ENCODE measurements at places on chromosomes 7 and 10.

- DNase-seq: no peak
Observed at GRCh38 chr7:129719980-129720732, 108.6 kb downstream of the NRF1 start.

- DNase-seq: no peak
Observed at GRCh38 chr7:37193087-37193774, 255.4 kb downstream of the ELMO1 start.

- no peak for DNase-seq
Observed at GRCh38 chr10:23364378-23364777, 19.8 kb upstream of the C10orf67 start.

DNA sequence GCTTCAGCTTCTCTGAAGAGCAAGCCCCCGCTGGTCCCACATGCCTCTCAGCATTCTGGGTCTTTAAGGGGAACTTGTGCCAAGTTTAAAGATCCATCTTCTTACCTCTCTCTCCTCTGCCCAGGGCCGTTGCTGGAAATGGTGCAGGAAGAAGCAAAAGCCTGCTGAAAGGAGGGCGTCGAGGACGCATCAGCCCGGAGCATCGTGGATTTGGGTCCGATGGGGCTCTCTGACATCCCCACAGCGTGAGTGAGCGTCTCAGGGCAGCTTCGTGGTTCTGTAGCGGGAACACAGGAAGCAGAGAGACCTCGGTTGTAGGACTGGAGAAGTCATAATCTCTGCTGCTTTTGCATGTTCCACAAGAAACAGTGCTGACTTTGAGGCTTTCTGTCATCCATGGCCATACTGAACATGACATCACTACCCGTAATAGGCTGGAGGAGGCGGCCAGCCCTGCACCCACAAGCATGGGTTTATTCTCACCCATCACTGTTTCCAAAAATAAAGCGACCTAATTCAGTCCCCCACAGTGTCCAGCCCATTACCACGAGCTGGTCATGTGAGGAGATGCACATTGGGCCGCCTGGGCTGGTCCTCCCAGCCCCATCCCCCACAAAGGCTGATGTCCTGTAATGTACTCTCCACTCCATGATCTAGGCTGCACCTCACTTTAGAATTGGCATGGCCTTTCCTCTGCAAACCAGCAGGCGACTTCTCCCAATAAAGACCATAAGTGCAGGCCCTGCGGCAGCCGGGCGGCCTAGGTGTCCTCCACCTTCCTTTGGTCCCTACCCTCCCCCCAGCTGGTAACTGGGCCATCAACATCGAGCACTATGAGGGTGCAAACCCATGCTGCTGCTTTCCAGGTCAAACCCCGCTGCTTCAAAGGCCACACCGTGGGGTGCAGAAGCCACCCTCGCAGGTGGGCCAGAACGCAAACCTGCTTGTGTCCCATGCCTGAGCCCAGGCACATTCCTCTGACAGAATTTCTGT, 276.9 kb downstream of the TNS3 start:
- no peak for DNase-seq

DNA sequence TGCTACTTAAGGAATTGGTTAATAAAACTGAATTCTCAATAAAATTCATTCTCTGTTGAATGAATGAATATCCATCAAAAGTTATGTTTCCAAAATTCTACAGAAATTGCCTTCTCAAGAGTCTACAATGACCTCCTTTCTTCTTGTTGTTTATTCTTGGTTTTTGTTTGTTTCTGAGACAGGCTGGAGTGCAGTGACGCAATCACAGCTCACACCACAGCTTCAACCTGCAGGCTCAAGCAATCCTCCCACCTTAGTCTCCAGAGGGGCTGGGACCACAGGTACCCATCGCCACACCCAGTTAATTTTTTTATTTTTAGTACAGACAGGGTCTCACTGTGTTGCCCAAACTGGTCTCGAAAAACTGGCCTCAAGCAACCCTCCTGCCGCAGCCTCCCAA, 97.6 kb downstream of the LMBR1 start:
- no peak for DNase-seq

DNA sequence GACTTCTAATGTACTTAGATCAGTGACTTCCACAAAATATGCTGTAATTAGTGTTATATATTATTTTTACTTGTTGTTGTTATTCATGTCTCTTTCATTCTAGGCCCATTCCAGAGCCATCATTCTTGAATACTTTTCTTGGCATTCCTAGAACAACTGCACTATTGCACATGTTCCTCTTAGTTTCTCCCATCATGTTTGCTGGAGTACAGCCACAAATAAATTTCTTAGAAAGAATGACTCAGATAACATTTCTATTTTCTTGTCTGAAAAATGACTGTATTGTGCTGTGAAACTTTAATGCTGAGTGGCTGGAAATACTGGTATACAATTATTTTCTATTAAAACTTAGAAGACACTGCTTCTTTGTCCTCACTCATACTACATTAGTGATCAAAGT, 651.0 kb upstream of the STEAP1 start:
- DNase-seq: no peak

DNA sequence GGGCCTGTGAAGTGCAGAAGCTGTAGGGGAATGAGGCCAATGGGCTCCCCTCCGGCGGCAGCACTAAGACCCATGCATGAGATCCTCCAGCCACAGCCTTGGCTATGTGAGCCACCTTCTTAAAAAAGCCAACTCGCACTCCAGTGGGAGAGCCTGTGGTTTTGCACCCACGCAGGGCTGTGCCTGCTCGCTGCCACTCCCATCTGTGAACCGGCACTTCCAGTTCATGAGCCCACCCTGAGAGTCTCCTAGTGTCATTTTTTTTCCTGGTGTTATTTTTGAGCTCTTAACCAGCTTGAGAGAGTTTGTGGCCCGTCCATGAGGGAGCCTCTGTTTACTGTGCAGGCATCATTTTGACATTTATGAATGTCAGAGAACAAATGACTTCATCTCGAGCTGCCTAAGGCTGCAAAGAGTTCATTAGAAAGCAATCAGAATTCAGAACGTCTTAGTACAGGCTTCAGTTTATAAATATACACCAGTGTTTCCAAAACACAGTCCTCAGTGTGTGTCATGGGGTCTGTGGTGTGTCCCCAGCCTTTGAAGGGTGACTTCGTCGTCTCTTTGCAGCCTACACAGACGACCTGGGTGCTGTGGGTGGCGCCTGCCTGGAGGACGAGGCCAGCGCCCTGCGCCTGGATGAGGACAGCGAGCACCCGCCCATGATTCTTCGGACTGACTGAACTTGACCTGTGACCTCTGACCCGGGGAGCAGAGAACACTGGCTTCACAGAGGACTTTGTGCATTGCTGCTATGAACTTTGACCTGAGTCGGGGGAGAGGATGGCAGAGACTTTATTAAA, 40.4 kb downstream of the WIPI2 start:
- DNase-seq: no peak

GRCh38 chr7:92682903-92683539, 92.8 kb upstream of the FAM133B start:
- DNase-seq: no peak

GRCh38 chr7:85102813-85103350, 84.0 kb downstream of the SEMA3D start:
- no peak for DNase-seq

- DNase-seq: no peak
Observed at GRCh38 chr7:30521532-30521931, 16.9 kb upstream of the GGCT start.

DNA sequence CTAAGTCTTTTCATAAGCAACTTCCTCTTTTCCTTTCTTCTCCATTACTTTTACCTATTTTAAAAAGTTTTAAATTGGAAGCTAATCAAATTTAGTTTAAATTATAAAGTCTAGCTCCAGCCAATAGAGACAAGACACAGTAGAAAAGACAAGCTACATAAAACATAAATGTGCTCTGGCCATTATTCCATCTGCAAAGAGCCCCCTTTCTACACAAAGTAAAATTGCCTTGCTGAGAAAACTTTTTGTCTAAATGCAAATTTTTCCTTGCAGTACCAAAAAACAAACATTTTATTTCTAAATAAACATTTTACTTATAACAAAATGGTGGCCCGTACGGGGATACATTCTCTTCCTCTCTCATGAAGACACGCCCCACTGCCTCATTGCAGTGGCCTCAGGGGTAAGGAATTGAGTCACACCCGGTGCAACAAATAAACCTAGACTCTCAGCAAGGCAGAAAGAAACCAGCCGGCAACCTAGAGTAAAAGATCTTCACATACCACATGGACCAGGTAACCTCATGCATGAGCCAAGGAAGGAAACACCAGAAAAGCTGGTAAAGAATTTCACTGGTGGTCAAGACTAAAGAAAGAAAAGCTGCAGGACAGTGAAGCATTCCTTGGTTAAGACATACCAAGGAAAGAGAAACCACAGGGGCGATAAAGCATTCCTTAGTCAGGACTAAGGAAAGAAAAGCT, 71.6 kb upstream of the ZNF746 start:
- DNase-seq: no peak

DNA sequence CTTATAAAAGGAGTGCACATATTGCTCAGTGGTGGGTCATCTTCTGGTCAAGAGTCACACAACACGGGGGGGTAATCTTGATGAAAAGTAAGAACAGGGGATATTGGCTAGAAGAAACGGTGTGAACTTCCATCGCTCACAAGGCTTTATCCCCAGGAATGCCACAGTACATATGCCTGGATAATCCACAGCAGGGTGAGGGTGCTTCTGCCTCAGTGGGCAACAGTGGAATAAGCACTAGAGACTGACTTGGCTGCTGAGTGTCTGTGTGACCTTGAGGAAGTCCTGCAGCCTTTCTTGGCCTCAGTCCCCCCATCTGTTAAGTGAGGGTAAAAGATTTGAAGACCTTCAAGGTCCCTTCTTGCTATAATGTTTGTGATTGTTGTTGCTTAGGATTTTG, 44.9 kb upstream of the SHH start:
- no peak for DNase-seq

DNA sequence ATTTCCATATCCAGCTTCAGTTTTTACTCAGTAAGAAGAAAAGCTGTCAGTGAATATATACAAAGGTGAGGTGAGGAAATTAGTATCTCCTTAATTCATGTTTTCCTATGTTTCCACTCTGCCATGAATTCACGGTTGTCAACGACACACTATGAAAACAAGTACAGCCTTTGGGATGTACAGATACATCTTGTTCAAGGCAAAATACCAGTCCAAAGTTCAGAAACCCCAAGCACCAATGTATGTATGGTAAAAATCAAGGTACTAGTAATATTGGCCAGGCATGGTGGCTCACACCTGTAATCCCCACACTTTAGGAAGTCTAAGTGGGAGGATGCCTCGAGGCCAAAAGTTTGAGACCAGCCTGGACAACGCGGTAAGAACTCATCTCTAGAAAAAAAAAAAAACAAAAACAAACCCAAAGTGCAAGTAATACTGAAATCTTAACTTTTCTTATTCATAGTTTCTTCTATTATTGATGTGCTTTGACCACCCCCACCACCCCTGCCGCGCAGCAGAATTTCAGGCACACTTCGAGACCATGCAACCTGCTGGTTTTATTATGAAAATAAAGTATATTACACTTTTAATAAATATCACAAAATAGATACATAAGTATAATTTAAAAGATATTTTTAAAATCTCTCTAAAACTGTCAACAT, 3.5 kb downstream of the ESYT2 start:
- DNase-seq: no peak

GRCh38 chr10:104920476-104920875, 279.4 kb downstream of the SORCS3 start:
- DNase-seq: no peak

GRCh38 chr7:150409300-150410030, 30.3 kb downstream of the ZNF775 start:
- DNase-seq: no peak

DNA sequence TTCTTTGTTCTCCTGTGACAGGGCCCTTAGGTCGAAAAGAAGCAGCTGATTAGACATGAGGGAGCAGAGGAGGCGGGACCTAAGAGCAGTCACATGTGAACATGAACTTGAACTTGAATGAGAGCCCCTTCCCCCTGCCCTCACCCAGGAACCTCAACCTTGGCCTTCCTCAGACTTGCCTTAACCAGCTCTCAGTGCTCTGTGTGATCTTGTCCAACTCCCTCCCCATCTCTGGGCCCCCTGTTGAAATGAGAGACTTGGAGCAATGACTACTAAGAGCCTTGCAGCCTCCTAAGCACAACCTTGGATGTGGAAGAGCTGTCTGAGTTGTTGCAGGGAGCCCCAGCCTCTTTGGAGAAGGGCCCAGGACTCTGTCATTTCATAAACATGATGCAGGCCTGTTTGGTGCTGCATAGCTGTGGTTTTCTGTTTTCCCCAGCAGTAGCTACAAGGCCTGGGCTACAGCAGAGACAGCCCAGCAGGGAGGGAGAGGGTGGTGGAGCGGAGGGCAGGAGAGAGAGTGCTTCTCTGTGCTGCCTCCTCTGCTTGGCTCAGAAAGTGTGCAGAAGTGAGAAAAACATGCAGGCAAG, 123.9 kb upstream of the ZMIZ1 start:
- peak; percentile 20 for DNase-seq

DNA sequence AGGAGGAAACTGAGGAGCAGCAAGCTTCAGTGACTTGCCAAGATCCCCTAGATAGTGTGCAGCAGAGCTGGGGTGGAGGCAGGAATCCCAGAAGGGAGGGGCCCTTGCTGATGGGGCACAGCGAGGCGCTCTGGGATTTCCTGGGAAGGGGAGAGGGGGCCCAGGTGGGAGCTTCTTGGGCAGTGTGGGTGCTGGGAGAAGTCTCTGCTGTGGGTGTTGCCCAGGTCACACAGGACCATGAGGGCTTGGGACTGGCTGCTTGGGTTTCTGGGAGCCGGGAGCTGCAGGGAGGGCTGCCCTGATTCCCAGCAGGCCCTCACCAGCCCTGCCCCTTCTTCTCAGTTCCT, 55.2 kb downstream of the TSPAN15 start:
- DNase-seq: no peak

- no peak for DNase-seq
Observed at GRCh38 chr7:35768346-35768745, 32.5 kb upstream of the SEPTIN7 start.

- DNase-seq: no peak
Observed at GRCh38 chr7:135285547-135286233, 52.1 kb downstream of the STRA8 start.

DNA sequence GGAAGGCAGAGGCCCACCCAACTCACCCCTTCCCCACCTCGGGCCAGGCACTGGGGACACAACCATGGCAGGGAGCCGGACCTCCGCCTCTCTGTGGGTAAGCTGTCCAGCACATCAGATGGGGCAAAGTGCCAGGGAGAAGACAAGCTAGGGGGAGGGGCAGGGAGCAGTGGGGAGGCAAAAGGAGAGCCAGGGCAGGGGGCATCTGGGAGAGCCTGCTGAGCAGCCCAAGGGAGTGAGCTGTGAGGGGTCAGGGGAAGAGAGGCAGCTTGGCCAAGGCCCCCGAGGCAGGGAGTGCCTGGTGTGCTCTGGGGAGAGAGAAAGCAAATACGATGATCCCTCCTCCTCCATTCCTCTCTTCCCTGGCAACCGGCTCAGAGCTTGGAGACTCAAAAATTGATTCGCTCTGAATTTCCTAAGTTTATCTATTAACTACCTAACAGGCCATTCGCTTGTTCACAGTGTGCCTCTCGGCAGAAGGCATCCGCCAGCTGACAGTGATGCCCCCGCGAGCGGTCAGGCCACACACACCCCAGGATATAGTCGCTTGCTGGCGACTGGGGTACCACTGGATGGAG, 4.5 kb downstream of the CAMK2B start:
- no peak for DNase-seq

All from NT2/D1 (cell line).